Kidney (tissue), 22 donors: ENCODE measurements at places on chromosomes 5 and 9.

DNA sequence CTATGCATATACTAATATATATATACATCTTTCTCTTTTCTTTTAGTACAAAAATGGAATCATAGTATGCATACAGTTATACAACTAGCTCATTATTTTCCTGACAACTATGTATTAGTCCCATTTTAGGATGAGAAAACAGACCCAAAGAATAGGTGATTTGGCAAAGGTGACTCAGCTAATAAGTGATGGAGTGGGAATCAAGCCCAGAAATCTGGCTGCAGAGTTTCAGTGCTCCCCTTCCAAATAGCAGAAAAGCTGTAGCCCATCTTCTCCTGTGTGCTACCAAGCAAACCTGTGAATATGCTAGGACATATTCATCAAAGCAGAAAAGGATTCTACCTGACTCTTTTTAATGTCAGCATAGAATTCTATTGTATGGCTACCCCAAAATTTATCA lies 114.7 kb downstream of the ARL15 start:
- DNase-seq: no peak

DNA sequence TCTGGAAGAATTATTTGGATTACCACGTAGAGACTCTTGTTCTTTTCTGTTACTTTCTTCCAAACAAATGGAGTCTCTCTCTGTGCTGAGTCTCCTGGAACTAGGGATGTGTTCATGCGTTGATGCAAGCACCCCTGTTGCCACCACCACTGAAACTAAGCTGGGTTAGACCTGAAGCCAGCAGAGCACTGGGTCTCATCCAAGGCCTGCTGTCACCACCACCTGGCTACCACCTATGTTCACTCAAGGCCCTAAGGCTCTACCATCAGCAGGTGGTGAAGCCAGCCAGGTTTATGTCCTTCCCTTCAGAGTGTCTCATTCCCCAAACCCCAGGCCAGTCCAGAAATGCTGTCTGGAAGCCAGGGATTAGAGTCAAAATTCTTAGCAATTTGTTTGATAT lies 13.3 kb downstream of the RIC1 start:
- DNase-seq: no peak

DNA sequence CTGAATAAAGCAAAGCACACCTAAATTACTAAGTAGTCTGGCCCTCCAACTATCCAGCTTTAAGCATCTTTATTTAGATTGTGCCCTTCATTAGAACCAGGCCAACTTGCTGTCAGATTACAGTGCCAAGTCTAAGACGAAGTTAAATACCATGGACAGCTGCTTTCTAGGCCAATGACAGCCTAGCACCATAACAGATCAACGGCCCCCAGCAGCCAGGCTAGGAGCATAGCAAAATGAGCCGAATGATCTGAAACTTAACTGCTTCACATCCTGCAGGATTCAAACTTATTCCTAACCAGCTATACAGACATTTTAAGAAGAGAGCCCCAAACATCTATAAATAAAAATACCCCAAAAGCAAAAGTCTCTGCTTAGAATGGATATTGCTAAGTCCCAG lies 6.8 kb downstream of the SLC24A2 start:
- DNase-seq: no peak

DNA sequence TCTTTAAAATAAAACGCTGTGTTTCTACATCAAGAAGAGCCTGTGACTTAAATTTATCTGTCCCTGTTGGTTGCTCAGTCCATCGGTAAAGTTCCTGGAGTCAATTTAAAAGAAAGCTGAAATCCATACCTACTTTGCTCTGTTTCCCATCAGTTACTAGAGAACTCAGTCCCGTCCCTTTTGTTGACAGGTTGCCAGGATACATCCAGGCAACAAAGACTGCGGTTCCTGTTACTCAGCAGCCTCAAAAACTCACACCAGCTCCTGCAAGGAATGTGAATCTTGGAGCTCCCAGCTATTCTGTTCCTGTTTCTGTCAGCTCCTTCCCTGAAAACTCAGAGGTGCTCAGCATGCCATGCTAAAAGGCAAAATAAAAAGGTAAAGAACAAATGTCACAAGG lies at the start of gene ZNF474:
TSS of gene ZNF474 (plus strand) at position 241 of the 400 bp plus-strand sequence. CDS start 22,445 bp downstream, outside the sequence.
- peak; percentile 90 for DNase-seq

- no peak for DNase-seq
These were observed 26.2 kb downstream of the PITX1 start for GRCh38 chr5:135007749-135008363.

DNA sequence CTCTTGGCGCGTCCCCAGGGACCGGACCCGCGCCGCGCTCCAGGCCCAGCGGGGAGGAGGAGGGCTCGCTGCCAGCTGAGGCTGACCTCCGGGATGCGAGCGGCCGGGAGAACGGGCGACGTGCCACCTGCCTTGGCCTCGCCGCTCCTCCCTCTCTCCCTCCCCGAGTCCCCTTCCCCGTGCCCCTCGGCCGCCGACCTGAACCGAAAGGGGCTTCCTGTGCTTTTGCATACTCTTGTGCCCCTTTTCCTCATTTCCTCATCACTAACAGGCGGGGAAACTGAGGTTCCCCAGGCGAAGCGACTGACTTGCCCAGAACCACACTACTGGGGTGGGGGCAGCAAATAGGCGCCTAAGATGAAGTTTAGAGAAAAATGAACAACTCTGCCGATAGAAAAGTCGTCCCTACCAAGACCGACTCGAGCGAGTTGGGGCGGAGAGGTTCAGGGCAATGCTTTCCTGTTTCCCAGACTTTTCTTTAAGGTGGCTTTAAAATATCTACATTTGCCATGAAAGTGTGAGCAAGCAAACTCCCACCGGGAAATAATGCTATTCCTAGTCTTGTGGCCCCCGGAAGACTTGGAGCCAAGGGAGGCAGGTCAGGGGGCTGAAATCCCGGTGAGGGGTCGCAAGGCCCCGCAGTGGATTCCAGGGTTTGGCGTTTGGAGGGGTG lies 580 bp upstream of the DUSP1 start:
- DNase-seq: no peak

DNA sequence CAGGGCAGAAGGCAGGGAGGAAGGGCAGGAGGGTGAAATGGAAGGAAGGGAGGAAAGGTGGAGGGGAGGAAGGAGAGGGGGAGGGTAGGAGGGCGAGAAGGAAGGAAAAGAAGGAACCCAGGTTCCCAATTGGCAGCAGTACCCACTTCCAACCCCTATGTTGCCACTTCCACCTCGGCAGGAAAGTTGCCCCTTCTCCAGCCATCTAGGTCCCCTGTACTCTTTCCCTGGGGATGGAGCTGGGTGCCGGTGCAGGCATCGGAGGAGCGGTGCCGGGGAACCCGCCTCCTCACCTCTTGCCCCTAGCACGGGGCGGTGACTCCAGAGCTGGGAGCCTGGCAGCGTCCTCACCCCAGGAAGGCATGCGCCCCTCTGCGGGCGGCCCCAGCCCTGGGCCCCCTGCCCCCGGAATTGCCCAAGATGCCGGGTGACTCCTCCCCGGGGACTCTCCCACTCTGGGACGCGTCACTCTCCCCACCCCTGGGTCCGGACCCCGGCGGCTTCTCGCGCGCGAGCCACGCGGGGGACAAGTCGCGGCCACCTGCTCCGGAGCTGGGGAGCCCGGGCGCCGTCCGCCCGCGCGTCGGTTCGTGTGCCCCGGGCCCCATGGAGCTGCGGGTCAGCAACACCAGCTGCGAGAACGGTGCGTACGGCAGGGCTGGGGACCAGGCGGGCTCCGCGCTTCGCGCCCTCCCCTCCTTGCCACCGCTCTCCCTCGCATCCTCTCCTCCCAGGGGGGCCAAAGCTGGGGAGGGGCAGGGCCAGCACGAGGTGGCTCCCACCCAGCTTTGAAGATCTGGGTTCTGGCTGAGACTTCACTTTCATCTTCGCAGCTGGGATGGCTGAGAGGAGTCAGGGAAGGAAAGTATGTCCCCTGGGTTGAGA lies at the start of gene NIPAL4:
TSS of gene NIPAL4 (plus strand) at position 499 of the 885 bp plus-strand sequence. CDS start at position 607, 108 bp downstream.
- peak; percentile 79 for DNase-seq

DNA sequence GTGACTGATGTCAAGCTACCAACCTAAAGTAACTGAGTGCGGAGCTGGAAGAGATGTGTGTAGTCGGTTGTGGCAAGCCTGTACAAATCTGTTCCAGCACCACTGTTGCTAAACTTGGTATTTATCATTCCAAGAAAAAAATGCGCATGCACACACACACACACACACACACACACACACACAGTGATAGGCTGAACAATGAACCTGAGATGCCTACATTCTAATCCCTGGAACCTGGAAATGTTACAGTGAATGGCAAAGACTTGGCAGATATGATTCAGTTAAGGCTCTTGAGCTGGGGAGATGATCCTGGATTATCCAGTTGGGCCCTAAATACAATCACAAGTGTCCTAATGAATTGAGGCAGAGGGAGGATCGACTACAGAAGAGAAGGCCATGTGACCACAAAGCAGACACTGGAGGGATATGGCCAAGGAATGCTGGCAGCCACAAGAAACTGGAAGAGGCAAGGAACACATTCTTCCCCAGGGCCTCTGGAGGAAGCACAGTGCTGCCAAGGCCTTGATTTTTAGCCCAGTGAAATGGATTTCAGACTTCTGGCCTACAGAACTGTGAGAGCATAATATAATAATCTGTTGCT lies 49.7 kb upstream of the LHFPL2 start:
- DNase-seq: no peak

- no peak for DNase-seq
These were observed 52.8 kb upstream of the TUT7 start for GRCh38 chr9:86407022-86407421.

- no peak for DNase-seq
These were observed 93.1 kb downstream of the SMIM15 start for GRCh38 chr5:61069150-61069549.

DNA sequence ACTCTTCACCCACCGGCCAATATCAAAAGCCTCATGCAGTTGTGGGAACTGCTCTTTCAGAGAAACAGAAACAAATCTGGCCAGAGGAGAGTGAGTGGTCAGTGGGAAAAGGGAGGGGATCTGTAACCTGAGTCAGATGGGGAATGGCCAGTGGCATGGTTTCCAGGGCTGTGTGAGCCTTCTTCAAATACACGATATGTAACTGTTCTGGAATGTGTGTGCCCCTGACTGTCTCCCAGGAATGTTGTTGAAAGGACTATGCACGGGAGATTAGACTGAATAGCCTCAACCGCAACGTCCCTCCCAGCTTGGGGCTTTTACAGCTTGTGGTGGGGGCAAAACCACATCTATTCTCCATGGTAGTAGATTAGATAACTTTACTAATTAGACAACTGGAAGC lies 60.8 kb downstream of the SH3TC2 start:
- peak; percentile 77 for DNase-seq

- DNase-seq: no peak
These were observed 31.6 kb upstream of the DTWD2 start for GRCh38 chr5:119019949-119020348.
